ENCODE measurements at places on chromosomes 7 and 10. TPM values are rescaled to one million over a fixed set of nuclear protein-coding genes. Genes with fewer than 3 reads are reported as not detected.

DNA sequence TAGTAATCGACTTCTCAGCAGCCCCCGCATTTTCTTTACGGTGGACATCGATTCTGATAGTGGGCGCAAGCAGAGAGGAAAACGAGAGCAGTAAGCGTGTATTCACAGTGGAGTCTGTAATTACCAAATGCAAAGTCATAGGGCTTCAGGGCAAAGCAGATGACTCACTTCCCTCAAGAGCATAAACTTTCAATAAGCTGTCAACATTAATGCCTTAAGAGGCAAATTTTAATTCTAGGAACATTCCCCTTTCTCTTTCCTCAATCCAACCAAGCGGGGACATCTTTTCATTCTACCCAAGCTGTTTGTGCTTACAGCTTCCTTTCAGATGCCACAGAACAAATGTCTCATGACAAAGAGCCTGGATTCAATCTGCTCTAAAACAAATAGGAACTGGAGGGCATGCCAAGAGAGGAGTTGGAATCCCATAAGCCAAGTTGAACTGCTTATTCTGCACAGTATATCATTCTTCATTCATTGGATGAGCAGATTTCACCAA, 48.6 kb downstream of the MALSU1 start:
- no peak for DNase-seq

DNA sequence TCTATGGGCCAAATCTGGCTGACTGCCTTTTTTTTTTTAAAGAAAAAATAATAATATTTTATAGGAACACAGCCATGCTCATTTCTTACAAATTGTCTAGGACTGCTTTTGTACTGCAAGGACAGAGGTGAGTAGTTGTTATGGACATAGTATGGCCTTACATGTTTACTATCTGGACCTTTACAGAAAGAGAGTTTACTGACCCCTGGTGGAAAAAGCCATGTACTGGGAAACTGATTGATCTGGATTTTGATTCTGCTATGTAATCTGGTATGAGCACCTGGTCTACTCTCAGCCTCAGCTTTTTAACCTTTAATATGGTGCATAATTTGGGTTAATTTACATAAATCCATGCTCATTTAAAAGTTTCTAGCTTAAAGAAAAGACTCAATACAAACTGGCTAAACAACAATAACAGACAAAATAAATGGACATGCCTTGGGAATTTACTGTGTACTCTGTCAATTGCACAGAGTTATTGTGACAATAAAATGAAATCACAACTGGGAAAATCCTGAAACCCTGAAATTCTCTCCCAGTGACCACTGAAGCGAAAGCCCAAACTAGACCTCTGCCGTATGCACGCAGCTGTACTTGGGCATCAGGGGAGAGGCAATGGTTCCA, 260.7 kb downstream of the BMPER start:
- DNase-seq: no peak

DNA sequence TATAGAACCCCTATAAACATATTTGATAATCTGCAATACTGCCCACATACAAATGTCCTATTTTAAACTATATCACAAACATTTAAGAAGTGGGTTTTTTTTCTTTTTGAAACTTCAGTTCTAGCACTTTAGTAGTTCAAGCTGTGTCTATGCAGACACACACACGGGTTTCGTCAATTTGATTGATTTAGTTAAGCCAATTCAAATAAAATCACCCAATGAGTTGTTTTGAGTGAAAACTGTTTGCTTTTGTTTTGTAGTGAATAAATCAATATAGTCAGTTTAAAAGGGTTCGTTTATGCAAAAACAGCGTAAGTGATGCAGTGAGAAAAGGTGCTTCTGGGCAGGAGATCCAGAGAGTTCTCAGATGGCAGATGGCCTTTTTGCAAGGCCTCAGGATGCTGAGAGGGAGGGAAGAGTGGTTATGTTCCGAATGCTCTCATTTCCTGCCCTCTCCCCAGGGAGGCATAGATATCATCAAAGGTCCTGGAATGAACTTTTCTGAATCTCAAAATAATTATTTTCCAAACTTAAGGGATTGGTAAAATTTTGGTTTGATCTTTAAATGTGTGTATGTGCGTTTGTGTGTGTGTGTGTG, 102.7 kb downstream of the AGMO start:
- no peak for DNase-seq

DNA sequence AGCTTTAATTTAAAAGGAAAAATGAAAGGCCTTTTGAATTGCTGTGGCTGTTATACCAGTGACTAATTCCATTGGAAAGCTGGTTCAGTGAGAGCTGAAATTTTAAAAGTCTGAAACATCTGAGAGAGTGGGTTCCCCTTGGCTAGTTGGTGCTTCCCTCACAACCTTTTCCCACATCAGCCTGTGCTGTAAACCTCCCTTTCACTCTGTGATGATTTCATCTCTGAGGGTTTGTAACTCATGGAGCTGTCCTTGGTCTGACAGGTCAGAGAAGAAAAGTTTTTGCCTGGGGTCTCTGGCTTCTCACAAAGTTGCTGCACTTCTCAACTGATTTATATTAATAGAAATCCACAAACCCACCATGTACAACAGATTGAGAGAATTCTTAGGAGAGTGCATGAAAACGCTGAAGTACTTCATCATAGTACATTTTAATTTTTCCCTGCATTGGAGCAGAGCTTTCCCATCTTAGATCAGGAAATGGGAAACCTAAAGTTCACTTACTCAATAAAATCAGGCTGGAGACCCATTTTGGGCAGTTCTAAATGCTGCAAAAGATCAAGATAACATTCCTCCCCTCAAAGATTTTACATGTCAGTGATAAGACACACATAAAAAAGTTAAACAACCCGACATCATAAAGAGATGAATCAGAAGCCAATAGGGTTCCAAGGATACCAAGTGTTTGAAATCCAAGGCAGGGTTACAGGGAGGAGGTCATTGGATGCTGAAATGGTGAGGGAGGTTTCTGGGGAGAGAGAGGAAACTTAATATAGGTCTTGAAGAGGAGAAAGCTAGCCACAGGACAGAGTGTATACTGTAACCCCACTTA, 157.0 kb upstream of the MKLN1 start:
- no peak for DNase-seq

DNA sequence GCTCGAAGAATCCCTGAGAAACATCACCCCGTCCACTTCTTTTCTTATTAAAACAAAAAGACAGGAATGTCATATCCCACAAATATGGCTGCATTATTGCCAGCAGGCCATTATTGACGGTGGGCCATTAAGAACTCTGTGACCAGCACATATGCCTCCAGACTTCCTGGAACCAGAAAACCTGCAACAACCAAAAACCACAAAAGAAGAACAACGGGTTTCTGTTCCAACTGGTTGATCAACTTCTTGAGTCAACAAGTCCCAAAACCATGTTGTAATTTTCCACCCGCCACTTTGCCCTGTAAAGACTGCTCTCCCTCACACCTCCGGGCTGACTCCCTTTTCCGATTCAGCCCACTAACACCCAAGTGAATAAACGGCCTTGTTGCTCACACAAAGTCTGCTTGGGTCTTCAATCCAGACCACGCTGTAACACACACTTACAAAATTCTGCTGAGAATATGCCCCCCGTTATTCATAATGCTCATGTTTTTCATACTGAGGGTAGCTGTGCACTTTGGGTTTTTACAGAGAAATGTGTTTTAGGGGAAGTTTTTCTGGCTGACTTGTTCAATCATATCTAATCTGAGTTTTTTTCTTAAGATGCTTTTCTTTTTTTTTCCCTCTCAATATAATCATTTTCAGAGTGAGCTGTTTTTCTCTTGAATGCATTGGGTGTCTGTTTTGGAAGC, 20.7 kb downstream of the ZNF107 start:
- no peak for DNase-seq

The GIMAP7 gene
- 14.6 TPM for total RNA-seq

- no peak for DNase-seq
These were observed 117.8 kb upstream of the ZMIZ1 start for GRCh38 chr10:78950656-78951587.

- DNase-seq: peak; percentile 46
These were observed 732 bp downstream of the FAM53B start for GRCh38 chr10:124743191-124744101.

- DNase-seq: no peak
These were observed 3.8 kb downstream of the GPRIN2 start for GRCh38 chr10:46552526-46553237.

GRCh38 chr7:55034776-55035175, 16.0 kb downstream of the EGFR start:
- no peak for DNase-seq

The ASB15 gene
- total RNA-seq: not detected

DNA sequence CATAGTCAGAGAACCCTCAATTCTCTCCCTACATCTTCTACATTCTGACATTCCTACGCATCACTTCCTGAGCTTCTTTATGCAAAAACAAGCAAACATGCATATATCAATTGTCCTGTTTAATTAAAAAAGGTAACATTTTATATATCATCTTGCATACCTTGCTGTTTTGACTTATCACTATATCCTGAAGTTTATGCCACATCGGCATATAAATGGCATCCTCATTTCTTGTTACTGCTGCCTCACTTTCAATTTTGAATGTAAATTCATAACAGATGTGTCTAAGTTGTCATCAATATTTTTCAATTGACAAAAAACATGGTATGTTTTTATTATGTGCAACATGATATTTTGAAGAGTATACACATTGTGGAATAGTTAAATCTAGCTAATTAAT, 377.3 kb upstream of the STEAP1 start:
- DNase-seq: no peak

- no peak for DNase-seq
These were observed 7.8 kb downstream of the ZNF862 start for GRCh38 chr7:149846021-149846420.

Measured in uterus (tissue), 4 donors.